Left renal pelvis (tissue), 4 donors: ENCODE measurements at places on chromosomes 12 and 14.

DNA sequence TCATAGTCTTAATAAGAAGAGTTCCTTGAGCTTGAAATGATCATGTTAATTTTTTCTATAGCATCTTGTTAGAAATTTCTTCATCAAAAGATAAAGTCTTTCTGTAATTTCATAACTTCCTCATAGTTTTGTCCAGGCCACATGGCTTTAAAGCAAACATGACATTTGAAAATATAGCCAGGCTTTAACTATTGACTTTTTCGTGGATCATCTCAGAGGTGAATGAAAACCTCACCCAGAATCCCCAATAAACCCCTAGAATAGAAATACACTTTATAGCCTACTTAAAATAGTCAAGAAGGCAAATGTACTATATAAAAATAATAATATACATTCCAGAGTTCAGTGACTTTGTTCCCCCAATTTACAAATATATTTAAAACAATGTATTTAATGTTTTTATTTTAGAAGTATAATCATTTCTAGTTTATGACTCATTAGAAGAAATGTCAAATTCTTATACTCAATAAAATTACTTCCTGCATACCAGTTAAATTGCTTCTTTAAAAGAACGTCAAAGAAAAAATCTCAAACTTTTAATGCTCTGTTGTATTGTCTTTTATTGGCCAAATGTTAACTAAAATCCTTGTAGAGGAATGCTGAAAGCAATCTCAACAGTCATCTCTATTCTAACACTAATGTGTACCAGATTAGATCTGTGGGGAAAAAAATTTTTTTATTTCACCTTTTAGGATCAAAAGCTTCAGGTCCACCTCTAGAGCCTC is 21.6 kb downstream of the EXOC5 start:
- no peak for DNase-seq

DNA sequence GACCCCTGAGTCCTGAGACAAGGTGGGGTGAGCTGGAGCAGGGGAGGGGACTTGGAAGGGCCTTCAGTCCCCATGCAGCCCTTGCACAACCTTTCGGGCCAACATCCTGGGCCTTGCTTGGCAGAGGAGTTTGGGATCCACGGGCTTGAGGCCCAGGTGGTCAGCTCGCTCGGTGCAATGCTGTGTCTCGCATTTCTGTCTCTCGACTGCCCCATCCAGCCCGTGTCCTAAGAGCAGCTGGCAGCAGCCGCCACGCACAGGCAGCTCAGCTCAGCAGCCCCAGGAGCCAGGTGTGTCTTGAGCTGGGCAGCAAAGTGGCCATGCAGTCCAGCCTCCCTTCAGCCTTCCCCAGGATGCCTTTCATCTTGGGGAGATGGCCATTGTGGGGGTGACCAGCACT is 10.8 kb downstream of the PACS2 start:
- DNase-seq: no peak

- no peak for DNase-seq
Measured at GRCh38 chr12:119448611-119449131, 114.1 kb downstream of the CCDC60 start.

DNA sequence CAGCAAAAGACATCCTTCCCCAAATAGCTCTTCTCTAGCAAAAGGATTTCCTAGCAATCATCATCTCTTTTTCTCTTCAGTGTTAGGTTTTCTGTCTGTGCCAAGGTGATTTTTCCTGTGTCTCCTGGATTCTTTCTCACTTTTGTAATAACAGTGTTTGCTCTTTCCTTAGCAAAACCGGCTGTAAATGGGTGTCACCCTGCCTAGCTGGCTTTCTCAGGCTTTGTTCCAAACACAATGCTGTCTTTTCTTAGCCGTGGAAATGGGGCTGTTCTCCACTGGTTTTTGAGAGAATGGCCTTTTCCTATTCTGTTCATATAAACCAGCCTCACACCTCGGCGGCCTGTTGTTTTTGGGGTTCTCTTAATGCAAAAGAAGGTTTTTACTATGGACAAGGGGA is 21.9 kb downstream of the JDP2 start:
- DNase-seq: no peak

GRCh38 chr14:60509438-60510253 is 700 bp downstream of the SIX6 start:
- no peak for DNase-seq

DNA sequence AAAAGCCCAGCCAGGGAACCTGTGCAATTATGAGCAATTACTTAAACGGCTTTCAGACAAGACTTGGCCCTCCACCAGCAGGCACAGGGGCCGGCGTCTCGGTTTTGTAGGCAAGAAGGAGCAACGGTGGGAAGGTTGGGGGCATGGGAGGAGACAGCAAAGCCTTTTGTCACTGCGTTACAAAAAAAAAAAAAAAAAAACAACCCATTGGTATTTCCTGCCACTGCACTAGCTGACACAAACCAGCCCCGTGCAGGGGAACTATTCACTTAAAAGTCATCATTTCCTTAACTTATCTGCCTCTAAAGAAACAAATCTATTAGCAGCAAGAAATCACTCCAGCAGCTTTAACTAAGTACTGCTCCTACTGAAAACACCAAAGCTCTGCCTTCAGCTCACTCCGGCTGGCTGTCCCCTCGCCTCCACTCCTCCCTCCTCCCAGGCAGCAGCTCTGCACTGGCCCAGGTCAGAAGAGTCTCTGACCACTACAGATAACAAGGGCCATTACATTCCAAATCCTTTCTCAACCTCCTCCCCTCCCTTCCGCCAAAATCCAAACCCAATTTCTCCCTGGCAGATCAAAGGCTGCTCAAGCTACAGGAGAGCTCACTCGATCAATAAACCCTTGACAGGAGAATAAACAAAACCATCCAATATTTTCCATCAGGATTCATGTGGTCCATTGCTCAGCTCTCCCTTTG is 105.2 kb upstream of the CDKN3 start:
- no peak for DNase-seq

DNA sequence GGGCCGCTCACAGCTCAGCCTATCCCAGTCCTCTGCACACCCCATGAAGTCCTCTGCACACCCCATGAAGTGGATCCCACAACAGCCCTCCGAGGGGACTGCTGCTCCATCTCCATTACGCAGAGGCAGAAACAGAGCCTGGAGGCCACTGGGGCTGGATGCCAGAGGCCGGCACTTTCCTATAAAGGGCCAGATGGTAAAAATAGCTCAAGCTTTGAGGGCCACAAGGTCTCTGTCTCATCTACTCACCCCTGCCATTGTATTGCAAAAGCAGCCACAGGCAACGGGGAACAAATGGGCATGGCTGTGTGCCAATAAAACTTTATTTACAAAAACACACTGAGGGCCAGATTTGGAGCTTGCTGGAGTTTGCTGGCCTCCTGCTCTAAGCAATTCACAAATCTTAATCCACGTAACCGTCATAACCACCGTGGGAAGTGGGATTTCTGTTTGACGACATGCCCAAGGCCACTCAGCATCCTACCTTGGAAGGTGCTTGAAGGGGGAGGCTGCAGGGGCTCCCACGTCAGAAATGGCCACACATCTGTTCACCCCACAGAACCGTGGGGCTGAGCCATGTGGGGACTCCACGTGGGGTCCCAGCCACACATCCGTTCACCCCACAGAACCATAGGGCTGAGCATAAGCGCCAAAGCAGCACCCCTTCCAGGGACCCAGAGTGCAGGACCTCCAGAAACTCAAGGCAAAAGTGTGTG is 92.0 kb downstream of the NCOR2 start:
- no peak for DNase-seq
